Fibroblast of lung (primary cell): ENCODE measurements at places on chromosomes 7 and 10. TPM values are rescaled to one million over a fixed set of nuclear protein-coding genes. Genes with fewer than 3 reads are reported as not detected.

The GIMAP1 gene
- total RNA-seq, result under 0.01 TPM in 2 replicates

The CNOT4 gene
- total RNA-seq, result 8.5 and 14.9 TPM in 2 replicates

The GFRA1 gene
- 6.3 and 23.1 TPM in 2 replicates for total RNA-seq

The IL6 gene
- 22.1 and 33.7 TPM in 2 replicates for total RNA-seq
